ENCODE measurements at places on chromosomes 1 and 21. TPM values are rescaled to one million over a fixed set of nuclear protein-coding genes. Genes with fewer than 3 reads are reported as not detected.

The RWDD3 gene
- polyA plus RNA-seq: 46.1 TPM

The KLHDC7A gene
- polyA plus RNA-seq: 13.4 TPM

The ZMYND12 gene
- polyA plus RNA-seq: 4.6 TPM

The TMEM240 gene
- polyA plus RNA-seq: 4.4 TPM

The BLACAT1 gene
- 2.9 TPM for polyA plus RNA-seq

The WNT2B gene
- polyA plus RNA-seq: 5.3 TPM

The SLC25A34 gene
- 2.2 TPM for polyA plus RNA-seq

The NBPF10 gene
- polyA plus RNA-seq: 2.6 TPM

The PCP4L1 gene
- 1.6 TPM for polyA plus RNA-seq

The FAM151A gene
- polyA plus RNA-seq: 24.6 TPM

The ZNF684 gene
- 12.1 TPM for polyA plus RNA-seq

The KCNJ10 gene
- polyA plus RNA-seq: 24.5 TPM

The HAO2 gene
- 91.7 TPM for polyA plus RNA-seq

The CASQ1 gene
- polyA plus RNA-seq: 0.47 TPM

GRCh38 chr1:6099297-6099696 is 53.6 kb downstream of the KCNAB2 start:
- no peak for DNase-seq

DNA sequence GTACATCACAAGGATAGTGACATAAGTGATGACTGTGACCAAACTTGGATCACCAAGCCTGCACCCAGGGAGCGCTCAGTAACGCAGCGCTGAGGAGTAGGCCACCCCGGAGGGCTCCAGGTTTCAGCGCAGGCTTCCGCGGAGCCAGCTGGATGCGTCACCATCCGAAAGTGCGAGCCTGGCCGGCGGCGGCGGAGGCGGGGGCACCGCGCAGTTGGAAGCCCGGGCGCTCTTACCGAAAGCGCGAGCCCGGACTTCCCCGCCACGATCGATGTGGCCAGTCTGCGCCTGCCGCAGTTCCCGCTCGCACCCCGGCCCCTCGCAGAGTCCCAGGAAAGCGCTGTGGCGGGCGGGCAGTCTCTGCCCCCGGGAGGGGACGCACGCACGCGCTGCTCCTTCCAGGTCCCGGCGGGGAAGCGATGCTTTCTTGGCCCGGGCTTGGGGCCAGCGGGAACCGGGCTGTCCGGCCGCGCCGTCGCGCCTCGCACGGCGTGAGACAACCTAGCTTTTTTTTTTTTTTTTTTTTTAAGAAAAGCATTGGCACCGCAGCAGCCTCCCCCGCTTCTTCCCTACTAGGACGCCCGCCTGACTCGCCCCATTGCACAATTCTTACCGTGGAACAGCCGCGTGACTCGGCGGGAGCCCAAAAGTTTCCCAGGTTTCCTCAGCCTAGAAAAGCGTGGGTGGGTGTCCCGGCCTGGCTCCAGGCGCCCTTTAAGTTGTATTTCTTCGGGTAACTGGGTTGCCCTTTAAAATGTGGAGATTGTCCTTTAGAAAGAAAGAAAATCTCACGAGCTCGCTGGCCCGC is 36.4 kb upstream of the JAK1 start:
- no peak for DNase-seq

DNA sequence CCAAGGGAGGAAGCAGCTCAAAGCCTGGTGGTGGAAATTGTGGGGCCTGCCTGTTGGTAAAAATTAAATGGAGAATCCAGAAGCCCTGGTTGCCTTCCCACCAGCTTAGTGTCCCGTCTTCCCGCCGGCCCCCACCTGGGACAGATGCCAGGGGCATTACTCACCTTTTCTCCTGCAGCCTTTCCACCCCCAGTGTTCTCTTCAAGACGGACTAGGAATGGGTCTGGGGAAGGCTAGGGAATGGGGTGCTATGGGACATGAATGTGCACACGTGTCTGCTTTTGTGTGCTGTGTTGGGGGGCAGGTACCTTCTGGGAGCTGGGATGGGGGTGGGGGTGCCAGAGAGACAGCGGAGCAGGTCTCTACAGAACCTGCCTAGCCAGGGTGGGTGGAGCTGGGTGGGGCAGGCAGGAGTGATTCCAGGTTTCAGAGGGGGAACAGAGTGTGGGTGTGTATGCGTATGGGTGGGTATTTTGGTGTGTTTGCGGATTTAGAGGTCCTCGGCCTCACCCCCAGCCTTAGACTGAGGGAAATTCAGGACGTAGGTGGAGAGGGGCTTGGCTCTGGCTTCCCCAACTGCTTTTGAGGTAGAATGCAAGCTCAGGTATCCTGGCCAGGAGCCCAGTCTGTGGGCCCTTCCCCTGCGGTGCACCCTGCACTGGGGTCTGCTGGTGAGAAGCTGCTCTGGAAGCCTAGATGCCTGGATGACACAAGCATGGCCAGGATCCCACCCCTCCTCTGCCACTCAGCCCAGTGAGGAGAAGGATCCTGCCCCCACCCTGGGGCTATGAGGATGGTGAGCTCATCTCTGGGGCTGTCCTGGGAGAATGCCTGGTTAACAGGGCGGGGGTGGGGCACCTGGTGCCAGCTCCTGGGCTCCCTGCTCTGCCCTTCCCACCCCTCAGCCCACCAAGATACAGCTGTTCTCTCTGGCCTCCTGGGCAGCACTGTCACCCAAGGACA is 7.8 kb downstream of the VANGL2 start:
- DNase-seq: no peak

DNA sequence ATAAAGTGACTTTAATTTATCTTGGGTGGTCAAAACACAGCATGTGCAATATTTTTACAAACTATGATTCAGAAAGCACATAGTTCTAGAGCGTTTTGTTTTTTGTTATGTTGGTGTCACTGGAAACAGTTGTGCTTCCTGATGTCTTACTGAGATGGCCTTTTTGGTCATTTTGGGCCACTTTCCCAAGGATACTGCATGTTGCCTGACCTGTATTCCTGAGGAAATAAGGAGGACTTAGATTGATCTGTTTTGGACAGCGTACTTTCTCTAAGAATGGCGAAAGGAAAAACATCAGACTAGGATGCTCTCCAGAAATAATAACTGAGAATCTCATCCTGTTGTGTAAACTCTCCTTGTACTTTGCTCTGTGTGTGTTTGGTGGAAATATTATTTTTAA is 451.2 kb downstream of the USP25 start:
- DNase-seq: no peak

GRCh38 chr21:22961258-22961657 is 1963.0 kb downstream of the NCAM2 start:
- DNase-seq: no peak

- DNase-seq: no peak
Observed at GRCh38 chr1:167551362-167551761, 2.2 kb downstream of the CREG1 start.

DNA sequence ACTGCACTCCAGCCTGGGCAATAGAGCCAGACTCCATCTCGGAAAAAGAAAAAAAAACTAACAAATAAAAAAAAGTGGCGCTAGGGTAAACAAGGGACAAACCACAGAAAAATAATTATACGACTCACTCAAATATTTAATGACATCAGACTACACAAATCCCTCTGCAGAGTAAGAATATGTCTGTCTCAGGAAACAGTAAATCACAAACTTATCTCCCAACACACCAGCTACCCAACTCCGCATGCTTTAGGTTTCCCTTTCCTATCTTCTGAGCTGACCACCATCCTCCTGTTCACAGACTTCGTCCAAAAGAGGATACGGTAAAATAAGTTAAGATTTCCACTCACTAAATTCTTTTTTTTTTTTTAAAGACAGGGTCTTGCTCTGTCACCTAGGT is 16.2 kb downstream of the WDR47 start:
- DNase-seq: no peak

- no peak for DNase-seq
Observed at GRCh38 chr1:19460535-19461219, 24.7 kb downstream of the CAPZB start.

DNA sequence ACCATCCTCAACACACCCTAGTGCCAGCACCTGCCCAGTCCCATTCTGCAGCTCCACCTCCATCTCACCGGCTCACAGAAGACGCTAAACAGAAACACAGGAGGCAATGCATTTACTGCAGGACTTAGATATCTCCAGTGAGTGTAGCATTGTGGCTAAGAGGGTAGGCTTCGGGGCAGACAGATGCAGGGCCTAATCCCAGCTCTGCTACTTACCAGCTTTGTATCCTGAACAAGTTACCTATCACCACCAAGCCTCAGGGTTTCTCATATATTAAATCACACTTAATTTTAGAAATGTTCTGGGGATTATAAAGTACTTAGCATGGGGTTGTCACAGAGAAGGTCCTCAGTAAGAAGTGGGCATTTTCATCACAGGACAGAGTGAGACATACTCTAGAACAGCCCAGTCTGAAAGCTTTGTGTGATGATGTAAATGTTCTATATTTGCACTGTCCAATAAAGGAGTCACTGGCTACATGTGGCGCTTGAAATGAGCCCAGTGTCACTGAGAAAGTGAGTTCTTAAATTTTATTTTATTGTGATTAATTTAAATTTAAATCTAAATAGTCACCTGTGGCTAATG is 149.3 kb upstream of the C8B start:
- DNase-seq: no peak

- DNase-seq: no peak
Observed at GRCh38 chr1:43976045-43976444, 1.3 kb downstream of the ATP6V0B start.

DNA sequence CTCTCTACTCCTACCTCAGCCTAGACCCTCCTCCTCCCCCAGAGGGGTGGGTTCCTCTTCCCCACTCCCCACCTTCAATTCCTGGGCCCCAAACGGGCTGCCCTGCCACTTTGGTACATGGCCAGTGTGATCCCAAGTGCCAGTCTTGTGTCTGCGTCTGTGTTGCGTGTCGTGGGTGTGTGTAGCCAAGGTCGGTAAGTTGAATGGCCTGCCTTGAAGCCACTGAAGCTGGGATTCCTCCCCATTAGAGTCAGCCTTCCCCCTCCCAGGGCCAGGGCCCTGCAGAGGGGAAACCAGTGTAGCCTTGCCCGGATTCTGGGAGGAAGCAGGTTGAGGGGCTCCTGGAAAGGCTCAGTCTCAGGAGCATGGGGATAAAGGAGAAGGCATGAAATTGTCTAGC is 21.6 kb upstream of the VPS13D start:
- DNase-seq: no peak

DNA sequence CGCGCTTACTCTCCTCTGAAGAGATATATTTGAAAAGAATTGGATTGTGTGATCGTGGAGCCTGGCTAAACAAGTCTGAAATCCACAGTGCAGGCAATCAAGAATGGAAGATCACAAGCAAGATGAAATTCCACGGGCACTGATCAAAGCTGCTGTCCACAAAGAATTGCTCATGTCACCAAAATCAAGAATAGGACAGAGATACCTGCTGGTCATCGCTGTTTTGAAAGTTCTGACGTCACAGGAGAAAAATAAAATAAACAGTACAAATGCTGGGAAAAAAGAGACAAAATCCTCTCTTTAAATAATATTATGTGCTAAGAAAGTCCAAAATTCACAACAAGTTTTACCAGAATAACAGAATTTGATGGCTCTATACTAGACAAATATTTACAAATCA is 12.0 kb upstream of the DESI2 start:
- no peak for DNase-seq

- no peak for DNase-seq
Observed at GRCh38 chr1:30420519-30421050, 302.8 kb downstream of the MATN1 start.

- no peak for DNase-seq
Observed at GRCh38 chr1:46412893-46413595, 18.9 kb downstream of the FAAH start.
